ENCODE measurements at places on chromosomes 7 and 10.

DNA sequence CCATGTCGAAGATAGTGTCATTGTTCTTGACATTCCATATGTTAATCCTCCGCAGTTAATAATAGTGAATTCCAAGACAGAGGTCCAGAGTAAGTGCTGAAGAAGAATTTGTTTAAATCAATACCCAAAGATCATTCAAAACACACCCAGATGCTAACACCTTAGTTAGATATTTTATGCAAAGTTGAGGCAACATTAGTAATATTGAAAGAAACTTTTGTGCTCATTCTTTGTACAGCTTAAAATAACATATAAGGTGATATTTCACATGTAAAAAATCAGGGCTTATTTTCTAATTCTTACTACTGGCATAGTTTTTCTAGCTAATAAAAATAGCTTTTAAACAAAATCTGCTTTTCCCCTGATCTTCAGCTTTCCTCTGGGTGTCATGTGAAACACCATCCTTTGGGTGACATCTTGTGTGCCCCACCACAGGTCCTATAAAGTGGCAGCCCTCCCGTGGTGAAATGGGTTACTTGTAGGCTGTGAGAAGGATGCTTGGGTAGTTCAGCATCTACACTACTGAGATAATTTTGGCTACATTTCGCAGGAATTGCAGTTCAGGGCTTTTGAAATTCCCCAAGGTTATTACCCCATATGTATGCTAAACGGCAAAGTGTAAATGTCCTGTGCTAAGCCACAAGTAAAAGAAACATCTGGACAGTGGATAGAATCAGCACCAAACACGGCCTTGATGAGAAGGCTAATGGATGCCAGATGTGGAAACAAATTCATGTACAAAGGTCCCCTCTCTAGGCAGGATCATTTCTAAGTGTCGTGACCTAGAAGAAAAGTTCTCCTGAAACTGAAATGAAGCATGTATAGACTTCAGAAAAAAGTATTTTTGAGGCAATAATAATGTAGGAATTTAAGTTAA lies 105.4 kb downstream of the GRM3 start:
- no peak for DNase-seq

DNA sequence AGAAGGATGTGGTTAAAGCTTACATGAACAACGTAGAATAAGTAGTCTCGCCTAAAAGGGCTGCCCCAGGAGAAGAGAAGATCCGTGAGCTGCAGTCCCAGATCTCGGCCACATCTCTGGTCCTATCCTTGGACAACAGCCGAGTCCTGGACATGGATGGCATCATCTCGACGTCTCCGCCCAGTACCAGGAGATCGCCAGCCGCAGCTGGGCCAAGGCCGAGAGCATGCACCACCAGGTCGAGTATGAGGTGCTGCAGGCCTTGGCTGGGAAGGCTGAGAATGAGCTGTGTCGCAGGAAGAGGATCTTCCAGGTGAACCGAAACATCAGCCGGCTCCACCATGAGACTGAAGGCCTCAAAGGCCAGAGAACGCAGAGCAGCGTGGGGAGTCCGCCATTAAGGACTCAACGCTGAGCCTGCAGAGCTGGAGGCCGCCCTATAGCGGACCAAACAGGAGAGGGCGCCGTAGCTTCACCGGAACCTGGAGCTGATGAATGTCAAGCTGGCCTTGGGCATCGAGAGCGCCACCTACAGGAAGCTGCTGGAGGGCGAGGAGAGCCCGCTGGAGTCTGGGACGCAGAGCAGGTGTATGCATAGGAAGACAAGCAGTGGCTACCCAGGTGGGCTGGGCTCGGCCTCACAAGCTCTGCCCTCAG lies 22.2 kb downstream of the LIPK start:
- DNase-seq: no peak

- DNase-seq: no peak
Measured at GRCh38 chr7:129497156-129497555, 5.2 kb upstream of the SMKR1 start.

GRCh38 chr10:23192712-23193434 lies 761 bp downstream of the PTF1A start:
- no peak for DNase-seq

DNA sequence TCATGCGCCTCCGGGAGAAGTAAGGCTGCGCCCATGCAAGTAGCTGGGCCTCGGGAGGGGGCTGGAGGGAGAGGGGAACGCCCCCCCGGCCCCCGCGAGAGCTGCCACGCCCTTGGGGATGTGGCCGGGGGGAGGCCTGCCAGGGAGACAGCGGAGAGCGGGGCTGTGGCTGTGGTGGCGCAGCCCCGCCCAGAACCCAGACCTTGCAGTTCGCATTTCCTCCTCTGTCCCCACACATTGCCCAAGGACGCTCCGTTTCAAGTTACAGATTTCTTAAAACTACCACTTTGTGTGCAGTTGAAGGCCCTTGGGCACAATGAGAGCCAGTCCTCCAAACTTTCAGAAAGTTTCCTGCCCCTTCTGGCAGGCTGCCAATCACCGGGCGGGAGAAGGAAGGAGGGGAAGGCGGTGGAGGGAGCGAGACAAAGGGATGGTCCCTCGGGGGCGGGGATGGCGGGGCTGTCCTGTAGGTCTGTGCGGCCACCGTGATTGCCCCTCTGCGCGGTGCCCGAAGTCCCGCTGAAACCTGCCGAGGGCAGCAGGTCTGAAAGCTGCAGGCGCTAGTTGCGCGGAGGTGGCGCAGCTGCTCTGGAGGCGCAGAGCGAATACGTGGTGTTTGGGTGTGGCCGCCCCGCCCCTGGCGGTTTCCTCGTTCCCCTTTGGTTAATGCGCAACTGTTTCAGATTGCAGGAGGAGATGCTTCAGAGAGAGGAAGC lies 2.1 kb downstream of the VIM start:
- DNase-seq: peak; percentile 1

DNA sequence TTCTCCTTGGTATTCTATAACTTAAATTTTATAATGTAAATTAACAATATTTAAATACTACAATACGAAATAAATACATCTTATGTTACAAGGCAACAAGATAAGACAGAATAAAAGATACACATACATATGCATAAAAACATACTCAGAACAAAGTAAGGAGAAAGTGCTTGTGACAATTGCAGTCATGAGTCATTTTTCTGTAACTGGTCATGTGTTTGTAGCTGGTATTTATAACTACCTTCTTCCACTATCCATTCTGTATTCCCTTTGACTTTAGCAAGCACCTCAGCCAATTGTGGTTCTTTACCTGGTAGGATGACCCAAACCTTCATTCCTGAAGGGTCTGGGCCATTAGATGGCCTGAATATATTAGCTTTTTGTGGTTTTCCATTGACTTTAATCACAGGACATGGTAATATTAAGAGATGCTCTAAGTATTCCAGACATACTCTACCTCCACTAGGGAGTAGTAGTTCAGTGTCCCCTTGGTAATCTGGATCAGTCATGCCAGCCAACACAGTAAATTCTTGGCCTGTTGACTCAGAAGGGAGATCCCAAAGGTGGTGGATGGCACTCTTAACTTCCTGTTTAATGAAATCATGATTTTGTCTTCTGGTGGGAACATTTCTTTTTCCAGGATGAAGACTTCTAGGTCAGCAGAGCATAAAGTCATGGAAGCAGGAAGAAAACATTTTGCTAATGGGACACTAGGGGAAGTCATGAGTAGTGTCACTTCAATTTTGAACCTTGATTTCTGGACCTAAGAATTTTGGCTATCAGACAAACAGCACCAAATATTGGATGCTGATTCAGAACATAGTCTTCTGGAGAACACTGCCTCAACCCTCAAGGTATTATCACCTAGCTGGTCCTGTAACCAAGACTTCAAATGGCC lies 733.7 kb upstream of the IGFBP3 start:
- DNase-seq: no peak

GRCh38 chr10:127848226-127848625 lies 44.5 kb downstream of the CLRN3 start:
- DNase-seq: no peak

Data from NCI-H1436 (cell line).